ENCODE measurements at places on chromosomes 7 and 10.

DNA sequence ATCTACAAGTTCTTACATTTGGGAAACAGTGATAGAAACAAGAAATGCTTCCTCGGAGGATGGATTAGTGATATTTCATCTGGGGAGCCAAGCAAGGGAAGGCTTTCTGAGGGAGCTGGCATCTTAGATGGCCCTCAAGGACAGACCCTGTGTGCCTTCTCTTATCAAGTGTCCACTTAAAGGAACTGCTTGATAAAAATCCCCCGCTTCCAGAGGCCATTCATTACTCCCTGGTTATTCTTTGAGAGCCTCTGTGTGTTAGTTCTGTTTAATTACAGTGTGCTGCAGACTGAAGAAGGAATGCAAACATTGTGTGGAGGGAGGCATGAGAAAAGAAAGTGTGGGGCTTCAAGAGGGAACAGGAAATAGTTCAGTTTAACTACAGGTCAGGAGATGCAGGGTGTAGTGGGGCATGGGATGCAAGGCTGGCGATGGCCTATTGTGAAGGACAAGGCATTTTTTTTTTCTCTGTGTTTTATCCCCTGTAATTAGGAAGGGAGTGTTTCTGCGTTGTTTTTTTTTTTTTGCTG is 145.4 kb downstream of the SNX10 start:
- no peak for DNase-seq

- DNase-seq = peak; percentile 50
Observed at GRCh38 chr7:112204499-112205342, 1.5 kb downstream of the DOCK4 start.

DNA sequence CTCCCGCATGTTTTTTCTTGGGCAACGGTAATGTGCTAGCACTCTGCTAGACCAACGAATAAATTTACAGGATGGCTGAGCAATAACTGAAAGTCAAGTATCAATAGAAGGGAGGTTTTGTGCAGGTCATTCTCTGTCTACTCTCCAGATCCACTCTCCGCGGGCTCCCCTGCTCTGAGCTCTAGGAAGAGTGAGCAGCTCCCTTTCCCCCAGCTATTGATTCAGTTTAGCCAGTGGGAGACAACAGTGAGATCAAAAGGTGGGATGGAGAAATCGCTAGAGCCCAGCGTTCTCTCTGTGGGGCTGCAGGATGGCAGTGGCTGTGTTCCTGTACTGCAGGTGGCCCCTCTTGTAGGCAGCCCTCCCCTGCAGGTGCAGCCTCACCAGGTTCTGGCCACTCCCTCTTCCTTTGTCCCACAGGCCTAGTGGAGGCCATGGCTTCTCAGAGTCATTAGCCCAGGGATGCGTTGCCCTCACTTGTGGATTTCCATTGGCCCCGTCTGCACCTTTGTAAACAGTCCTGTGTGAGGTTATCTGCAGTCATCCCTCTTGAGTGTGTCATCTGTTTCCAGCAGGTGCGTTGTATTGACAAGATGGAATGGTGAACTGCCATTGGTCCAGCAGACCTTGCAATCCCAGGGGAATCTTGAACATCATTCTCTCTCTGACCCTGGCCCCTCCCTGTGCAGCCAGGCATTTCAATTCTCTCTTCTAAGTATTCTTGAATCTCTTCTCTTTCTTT is 11.1 kb downstream of the MSRB2 start:
- no peak for DNase-seq

DNA sequence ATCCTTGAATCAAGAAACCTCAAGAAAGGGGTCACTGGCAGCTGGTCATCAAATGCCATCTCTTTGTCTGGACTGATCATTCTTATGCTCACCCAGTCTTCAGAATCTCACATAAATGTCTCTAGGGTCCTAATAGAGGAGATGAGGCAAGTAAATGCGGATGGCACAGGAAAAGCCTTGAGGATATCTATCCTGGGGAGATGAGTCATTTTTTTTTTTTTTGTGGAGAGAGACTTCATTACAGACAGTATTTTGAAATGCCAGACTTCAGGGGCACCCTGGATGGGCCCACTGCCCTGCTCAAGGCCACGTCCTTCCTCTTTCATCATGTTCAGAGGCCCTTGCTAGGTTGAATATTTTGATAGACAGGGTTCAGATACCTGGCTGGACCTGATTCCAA is 19.5 kb upstream of the PLPP4 start:
- no peak for DNase-seq

GRCh38 chr10:68043030-68043429 is 32.1 kb downstream of the HERC4 start:
- no peak for DNase-seq

DNA sequence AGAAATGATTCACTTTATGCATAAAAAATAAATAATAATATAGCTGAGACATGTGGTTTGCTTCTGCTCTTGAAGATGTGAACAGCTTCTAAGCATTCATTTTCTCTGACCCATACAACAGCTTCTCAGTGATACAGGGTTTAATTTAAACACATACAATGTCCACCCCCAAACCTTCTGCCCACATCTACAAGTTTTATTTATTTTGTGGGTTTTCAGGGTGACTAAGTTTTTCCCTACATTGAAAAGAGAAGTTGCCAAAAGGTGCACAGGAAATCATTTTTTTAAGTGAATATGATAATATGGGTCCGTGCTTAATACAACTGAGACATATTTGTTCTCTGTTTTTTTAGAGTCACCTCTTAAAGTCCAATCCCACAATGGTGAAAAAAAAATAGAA is 17.2 kb downstream of the INHBA start:
- no peak for DNase-seq

DNA sequence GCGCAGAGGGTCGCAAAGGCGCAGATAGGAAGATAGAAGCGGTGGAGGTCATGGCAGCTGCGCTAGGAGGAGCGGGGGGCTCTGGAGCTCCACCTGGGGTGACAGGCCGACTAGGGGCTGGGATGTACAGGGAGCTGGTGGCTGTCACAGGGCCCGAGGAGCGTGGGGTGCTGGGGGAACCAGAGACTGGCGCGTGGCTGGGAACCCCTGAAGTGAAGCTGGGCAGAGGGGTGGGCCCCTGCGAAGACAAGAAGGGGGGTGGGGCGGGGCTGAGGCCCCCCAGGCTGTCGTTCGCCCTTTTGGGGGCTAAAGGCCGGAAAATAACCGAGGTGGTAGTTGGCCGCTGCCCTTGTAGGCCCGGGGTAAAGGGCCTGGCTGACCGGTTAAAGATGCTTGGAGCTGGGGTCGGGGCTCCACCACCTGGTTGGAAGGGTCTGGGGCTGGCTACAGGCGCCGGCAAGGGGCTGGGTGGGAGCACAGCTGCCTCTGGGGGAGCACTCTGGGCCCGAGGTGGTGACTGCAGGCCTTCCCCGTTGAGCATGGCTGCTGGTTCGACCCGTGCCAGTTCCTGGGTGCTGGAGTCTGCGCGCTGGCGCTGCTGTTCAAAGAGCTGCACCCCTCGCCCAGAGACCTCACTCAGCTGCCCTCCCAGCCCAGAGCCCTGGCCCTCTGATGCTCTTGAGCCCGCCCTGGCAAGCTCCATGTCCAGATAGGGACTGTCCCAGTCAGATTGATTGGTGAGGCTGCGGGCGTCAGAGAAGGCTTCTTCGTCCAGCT is 6.8 kb upstream of the MYOZ1 start:
- peak; percentile 44 for DNase-seq

- DNase-seq = no peak
Observed at GRCh38 chr7:29763266-29763665, 43.0 kb upstream of the WIPF3 start.

GRCh38 chr7:149261316-149261828 is 624 bp upstream of the ZNF783 start:
- DNase-seq = peak; percentile 41

DNA sequence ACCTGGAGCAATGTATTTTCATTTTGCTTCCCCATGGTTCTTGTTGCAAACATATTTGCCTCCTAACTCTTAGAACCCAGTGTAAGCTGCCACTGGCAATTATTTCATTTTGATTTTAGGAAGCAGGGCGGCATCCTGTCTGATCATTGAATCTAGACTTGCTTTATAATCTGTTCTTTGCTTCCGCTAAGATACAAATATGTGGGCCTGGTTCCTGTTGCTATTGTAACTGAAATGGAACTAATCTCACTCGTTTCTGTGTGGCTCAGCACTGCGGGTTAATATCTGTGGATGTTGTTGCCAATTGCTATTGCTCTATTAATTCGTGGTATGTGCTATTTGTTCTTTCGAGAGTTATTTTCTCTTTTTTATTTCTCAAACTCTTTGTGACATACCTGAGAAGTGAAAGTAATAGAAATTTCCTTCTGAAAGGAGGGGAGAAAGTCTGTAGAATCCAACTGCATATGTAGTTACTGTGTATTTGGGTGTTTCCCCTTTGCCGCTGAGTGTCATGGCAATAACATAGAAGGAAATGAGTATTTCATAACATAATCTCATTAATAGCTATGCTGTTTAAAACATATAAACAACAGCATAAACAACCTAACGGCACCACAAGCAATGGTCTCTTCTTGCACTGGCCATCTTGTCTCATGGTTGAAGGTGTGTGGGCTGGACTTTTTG is 62.4 kb downstream of the FZD1 start:
- DNase-seq = no peak

DNA sequence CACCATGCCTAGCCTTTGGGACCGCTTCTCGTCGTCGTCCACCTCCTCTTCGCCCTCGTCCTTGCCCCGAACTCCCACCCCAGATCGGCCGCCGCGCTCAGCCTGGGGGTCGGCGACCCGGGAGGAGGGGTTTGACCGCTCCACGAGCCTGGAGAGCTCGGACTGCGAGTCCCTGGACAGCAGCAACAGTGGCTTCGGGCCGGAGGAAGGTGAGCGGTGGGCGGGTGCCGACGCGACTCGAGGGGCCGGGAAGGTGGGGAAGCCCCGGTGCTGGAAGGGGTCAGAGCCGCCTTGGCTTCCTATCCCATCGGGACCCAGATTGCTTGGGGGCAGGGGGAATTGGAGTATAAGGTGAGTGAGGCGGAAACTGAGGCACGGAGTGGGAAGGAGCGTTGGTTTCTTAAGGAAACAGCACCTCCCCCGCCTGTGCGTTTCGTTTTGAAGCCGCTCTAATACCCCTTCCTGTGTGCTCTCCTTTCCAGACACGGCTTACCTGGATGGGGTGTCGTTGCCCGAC is 547 bp downstream of the DDIT4 start:
- no peak for DNase-seq

Data from G401 (cell line).